ENCODE measurements at places on chromosomes 4 and X. TPM values are rescaled to one million over a fixed set of nuclear protein-coding genes. Genes with fewer than 3 reads are reported as not detected.
A peak's percentile ranks its signal among the peaks of the same experiment; 100 is the strongest.

GRCh38 chr4:1230316-1230715 is 18.6 kb downstream of the CTBP1 start:
- no peak for DNase-seq

DNA sequence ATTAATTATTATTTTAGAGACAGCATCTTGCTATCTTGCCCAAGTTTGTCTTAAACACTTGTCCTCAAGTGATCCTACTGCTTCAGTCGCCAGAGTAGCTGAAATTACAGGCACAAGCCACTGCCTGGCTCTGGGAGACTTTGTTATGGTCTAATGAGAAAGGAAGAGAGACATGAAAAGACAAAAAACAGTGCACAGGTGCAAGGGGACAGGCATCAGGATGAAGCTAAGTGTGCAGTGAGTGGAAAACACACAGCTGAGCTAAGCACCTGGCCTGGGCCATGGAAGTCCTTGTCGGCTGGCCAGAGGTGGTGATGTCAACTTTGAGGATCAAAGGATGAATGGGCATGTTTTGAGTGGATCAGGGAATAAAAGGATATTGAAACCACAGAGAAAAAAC is 102.7 kb downstream of the HS3ST1 start:
- no peak for DNase-seq

DNA sequence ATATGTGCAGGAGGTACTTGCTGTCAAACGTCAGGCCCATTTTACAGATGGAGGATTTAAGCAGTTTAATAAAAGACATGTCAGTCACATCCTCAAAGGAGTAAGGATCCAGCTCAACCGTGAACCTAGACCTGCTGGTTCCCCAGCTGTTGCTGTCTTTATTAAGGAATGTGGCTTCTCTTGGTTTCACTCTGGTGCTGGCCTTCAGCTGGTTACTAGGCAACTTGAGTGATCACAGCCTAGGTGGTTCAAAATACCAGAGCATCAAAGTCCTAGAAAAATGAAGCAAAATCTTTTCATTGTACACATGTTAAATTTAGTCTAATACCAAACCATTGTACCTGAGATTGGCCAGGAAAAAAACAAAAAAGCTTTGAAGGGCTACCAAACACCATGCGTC is 32.7 kb upstream of the GLRA2 start:
- no peak for DNase-seq

DNA sequence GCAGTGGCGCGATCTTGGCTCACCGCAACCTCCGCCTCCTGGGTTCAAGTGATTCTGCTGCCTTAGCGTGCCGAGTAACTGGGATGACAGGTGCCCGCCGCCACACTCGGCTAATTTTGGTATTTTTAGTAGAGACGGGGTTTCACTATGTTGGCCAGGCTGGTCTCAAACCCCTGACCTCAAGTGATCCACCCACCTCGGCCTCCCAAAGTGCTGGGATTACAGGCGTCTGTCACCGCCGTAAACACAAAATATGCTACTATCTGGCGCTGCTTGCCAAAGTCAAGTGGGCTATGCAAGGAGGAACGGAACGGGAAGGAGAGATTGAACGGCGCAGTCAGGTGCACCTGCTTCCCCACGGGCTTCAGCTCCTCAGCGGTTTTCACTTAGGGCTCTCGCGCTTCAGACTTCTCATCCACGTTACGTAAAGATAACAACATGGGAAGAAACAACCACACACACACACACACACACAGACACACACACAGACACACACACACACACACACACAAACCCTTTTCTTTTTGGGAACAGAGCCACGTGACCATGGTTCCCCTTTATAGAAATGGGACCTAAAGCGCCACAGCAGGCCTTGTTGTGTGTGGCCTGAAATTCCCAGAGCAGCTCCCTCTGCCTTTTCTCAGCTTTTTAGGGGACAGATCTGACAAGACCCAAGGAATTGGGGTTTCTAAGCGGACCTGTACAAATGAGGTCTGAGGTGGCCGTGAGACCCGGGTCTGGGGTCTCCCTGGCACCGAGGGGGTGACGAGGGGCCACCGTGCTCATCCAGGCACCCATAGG is 1.5 kb downstream of the P2RY8 start:
- DNase-seq: no peak

GRCh38 chr4:156238171-156238570 is 284.5 kb upstream of the CTSO start:
- peak; percentile 28 for DNase-seq

GRCh38 chr4:172515266-172515879 is 653.2 kb upstream of the GALNT7 start:
- no peak for DNase-seq

DNA sequence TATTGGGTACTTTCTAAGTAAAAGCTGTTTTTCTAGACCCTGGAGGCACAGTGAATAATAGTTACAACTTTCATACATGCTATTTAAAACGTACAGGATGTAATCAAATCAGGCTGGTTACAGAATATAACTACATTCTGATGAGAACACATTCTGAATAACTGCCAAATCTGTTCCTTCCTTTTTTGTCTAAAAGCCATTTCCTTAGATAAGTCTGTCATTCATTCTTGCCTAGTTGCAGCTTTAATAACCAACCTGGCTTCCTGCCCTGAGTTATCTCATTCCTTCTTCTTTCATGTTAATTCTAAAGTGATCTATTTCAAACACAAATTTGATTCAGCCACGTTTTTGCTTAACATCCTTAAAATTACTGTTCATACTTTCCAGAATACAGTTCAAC is 189.7 kb upstream of the ITM2A start:
- no peak for DNase-seq

DNA sequence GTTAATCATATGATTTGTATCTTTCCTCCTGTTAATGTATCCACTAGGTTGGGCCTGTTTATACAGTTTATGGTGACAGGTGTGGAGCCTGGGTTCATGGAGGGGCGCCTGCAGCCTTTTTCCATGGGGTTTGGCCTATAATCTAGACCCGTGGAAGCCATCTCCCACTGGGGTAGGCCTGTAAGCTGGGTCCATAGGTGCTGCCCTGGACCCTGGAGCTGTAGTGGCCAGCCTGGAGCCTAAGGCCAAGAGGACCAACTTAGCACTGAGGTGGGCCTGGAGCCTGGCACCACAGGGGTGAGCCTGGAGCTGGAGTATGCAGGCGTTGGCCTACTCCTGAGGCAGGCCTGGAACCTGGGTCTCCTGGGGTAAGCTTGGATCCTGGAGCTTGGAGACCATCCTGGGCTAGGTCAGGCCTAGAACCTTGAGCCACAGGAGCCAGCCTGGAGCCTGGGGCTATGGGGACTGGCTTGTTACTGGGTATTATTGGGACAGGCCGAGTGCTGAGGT is 249.4 kb upstream of the HTR2C start:
- no peak for DNase-seq

- peak; percentile 8 for DNase-seq
Measured at GRCh38 chrX:112819008-112819640, 21.5 kb downstream of the AMOT start.

DNA sequence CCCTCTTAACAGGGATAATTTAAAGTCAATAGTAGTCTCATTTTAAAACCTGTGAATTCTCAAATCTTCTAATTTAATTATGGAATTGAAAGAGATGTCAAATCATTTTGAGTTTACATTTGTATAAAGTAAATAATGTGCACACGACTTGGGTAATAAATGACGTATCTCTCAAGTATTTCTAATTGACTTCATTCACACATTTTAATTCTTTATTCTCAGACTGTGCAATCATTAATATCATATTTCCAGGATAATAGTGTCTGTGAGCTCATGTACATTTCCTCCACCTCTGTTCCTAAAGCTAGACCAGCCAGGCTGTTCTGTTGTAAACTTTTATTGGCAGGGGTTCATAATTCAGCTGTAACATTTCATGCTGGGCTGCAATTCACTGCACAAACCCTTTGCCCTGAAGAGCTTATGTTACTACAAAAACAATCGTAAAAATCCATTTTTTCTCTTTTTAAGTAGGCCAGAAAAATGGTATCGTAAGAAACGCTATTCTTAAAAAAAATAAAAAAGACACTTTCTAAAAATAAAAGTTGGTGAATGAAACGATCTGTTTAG is 1103.1 kb upstream of the TENM3 start:
- no peak for DNase-seq

DNA sequence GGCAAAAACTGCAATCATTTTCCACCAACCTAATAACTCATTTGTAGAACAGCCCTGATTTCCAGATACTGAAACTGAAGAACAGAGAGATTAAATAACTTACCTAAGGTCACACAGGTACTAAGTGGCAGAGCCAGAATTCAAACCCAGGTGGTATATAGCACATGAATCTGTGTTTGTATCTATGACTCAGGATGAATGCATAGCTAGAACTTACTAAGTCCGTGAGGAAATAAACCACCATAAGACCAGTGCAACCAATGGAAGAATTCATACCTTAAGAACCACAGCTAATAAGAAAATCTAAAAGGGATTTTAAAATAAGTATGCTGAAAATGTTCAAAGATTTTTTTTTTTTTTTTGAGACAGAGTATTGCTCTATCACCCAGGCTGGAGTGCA is 1.5 kb upstream of the PLAC1 start:
- DNase-seq: peak; percentile 33

- peak; percentile 52 for DNase-seq
Measured at GRCh38 chr4:213971-214370, 89.7 kb downstream of the ZNF718 start.

GRCh38 chrX:19628011-19628575 is 112.8 kb upstream of the MAP3K15 start:
- DNase-seq: no peak

DNA sequence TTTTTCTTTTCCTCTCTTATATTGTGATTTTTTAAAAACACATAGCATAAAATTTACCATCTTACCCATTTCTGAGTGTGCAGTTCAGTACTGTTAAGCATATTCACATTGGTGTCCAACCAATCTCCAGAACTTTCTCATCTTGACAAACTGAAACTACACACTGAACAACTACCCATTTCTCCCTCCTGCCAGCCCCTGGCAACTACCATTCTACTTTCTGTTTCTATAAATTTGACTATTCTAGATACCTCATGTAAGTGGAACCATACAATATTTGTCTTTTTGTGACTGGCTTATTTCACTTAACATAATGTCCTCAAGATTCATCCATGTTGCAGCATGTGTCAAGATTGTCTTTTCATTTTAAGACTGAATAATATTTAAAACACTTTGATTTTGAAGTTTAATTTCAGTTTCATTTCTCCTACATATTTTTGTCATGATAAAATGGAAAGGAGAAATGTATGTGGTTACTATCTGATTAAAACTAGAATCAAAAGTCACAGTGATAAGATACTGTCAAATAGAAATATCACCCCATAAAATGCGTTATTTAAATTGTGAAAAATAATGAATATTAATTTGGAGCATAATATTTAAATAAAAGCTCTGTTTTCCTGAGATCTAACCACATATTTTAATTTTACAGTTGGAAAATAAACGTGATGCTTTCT is 122.8 kb downstream of the DIPK2B start:
- no peak for DNase-seq

- no peak for DNase-seq
Measured at GRCh38 chr4:73902817-73903547, 33.8 kb downstream of the CXCL1 start.

DNA sequence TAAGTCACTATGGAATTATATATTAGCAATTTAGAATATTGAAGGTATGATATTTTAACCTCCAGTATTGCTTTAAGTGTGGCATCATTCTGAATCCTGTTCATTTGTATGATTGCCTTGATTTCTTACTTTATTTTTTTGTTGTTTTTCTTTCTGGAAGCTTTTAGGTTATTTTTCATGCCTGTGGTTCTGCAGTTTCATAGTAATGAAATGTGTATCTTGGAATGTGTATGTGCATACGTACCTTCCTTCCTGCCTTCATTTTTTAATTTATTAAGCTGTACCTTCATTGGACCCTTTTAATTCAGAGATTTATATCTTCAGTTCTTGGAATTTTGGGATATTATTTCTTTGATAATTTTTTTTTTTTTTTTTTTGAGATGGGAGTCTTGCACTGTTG is 22.1 kb downstream of the CPEB2 start:
- no peak for DNase-seq

- peak; percentile 26 for DNase-seq
Measured at GRCh38 chrX:57929373-57929772, 19.1 kb upstream of the ZXDA start.

- DNase-seq: peak; percentile 59
Measured at GRCh38 chr4:183398298-183399125, 45.9 kb upstream of the CDKN2AIP start.

DNA sequence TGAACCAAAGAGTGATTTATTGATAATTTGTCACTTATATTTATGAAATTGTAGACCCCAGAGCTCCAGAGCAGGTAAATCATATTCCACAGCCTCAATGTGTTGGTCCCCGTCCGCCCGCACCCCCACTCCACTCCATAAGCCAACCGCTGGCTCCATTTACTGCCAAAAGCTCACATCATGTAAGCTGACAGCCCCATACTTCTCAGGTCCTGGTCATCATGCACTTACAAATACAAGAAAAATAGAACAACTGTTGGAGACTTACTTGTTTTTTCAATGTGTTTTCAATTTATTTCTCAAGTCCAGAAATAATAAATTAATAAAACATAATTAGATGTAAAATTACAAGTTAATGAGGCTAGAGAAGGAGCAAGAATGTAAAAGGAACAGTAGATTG is 235.7 kb upstream of the HAND2 start:
- no peak for DNase-seq

DNA sequence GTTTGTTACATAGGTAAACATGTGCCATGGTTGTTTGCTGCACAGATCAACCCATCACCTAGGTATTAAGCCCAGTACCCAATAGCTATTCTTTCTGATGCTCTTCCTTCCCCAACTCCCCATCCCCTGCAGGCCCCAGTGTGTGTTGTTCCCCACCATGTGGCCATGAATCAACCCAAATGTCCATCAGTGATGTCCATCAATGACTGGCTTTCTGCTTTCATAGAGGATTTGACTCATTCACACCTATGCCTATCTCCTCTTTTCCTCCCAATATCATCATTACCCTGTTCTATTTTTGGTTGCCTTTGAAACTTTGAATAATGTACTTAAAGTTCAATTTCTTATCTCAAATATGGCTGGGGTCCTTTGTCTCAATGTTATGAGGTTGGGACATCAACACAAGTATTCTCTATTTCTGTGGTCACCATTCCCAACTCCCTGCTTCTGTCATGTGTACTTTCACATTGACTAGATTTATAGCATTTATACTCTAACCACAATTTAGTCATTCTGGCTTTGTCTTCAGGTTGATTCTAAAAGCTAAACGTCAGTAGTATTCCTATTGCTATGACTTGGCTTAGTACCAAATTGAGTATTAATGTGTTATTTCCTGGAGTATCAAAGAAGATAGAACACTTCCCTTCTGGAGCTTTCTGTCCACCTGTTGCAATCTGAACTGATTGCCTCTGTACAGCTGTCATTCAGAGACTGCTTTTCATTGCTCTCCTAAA is 107.2 kb downstream of the TAB3 start:
- DNase-seq: peak; percentile 55

The EIF2S3 gene
- total RNA-seq: 364 TPM

The TRIM60 gene
- not detected for total RNA-seq

The LDOC1 gene
- 4.8 TPM for total RNA-seq

The LPAR4 gene
- total RNA-seq: not detected

The USP17L28 gene
- total RNA-seq: not detected
